Hematopoietic multipotent progenitor cell treated with erythropoietin and hydrocortisone succinate and interleukin-3 and kit ligand, for 6 days (in vitro differentiated cells): ENCODE measurements at places on chromosomes 7 and 10.

DNA sequence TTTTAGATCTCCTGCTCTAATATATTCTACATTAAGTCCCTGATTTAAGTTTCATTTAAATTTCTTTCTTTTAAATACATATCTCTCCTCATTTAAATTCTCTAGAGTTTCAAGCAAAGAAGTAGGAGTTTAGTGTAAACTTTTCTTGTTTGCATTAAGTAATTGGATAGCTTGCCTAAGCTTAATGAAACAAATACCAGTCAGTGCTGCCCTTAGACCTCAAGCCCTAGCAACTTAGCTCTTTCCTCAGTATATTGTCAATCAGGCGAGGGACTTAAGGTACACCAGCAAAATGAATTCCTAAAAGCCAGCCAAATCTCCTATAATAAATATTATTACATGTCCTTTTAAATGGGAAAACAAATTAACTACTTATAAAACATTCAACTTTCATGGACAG lies 101.5 kb downstream of the CHCHD3 start:
- DNase-seq: no peak

DNA sequence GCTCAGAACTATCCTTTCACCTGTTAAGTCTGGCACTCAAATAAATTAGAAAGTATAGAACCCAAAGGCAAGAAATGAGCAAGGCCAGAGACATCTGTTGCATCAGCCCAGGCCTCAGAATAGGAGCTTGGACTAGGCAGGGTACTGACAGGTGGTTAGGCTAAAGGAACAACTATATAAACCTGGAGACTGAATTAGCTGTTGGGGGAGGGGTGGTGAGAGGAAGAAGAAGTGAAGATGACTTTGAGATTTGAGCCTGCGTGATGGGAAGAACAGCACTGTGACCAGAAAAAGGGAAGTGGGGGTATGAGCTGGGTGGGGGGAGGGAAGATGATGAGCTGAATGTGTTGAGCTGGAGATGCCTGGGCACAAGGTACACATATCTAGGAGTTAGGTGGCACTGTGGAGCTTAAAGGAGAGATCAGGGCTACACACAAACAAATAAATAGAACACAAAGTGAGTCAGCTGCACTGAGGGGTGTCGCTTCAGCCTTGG lies 244.7 kb downstream of the PTEN start:
- DNase-seq: peak; percentile 75

GRCh38 chr7:149477494-149478443 lies 16.9 kb upstream of the ZNF777 start:
- DNase-seq: no peak

GRCh38 chr10:98489561-98490481 lies 43.1 kb upstream of the HPS1 start:
- DNase-seq: no peak

DNA sequence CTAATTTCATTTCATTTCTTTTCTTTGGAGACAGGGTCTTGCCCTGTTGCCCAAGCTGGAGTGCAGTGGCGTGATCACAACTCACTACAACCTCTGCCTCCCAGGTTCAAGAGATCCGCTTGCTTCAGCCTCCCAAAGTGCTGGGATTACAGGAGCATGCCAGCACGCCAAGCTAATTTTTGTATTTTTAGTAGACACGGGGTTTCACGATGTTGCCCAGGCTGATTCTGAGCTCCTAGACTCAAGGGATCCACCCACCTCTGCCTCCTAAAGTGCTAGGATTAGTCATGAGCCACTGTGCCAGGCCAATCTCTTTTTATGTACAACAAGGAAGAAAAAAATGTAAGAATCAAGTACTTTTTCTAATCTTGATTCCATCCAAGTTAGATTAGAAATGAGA lies 10.7 kb upstream of the KMT2E start:
- DNase-seq: peak; percentile 60

DNA sequence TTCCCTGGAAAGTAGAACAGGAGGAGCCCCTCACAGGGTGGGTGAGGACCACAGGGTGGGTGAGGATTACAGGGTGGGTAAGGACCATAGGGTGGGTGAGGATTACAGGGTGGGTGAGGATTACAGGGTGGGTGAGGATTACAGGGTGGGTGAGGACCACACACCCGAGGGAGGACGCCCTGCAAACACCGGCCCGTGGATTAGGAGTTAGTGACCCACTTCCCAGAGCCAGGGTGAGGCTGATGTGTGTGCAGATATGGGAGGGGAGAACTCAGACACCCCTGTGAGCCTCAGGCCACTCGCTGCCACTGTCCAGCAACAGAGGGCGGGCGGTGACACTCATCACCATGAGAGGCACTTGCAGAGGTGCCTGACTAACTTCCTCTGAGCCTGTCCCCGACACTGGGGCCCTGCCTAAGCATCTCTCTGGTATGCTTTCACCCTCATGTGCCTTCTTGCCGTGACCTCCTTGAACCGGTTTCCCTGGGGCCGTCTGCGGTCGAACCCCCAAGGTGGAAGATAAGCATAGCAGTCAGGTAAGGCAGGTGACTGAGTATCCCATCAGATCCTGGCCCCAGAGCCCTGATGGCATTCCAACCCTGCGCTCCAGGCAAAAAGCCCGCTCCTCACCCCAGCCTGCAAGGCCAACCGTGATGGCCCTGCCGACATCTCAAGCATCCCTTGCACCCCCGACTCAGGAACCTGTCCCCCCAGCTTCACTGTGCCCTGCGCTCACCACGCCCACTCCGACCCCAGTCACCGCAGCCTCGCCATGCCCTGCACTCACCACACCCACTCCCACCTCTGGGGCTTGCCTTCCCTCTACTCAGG lies 74.1 kb downstream of the FAM53B start:
- no peak for DNase-seq

- no peak for DNase-seq
Measured at GRCh38 chr7:158820656-158821055, 8.7 kb downstream of the ESYT2 start.

- DNase-seq: peak; percentile 97
Measured at GRCh38 chr10:124403548-124403947, 15.2 kb downstream of the OAT start.

DNA sequence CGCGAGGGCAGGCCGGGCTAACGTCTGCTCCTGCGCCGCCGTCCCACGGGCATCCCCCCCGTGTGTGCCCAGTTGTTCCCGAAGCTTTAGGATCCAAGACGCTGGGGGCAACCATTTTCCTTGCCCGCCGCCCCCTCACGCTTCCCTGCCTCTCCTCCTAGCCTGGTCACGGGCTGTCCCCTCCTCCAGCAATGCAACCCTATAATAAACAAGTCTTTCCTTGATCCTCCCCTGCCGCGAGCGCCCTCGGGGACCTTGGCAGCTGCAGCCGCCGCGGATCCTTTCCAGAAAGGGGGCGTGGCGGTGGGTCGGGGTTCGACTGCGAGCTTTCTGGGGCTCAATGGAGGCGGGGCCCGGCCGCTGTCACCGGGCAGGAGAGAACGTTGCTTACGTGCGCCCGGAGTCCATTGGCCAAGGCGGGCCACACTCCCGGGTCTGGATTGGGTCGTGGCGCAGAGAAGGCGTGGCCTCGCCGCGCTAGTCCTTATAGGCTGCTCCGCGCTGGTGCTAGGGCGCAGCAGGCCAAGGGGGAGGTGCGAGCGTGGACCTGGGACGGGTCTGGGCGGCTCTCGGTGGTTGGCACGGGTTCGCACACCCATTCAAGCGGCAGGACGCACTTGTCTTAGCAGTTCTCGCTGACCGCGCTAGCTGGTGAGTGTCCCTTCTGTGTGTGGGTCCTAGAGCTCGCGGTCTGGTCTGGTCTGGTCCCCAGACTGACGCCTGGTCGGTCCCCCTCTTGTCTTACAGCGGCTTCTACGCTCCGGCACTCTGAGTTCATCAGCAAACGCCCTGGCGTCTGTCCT lies at the start of gene DDIT4:
Gene DDIT4, plus strand, starts transcription at position 515 of the 803 bp plus-strand sequence. CDS start 293 bp downstream, outside the sequence.
- DNase-seq: peak; percentile 99

DNA sequence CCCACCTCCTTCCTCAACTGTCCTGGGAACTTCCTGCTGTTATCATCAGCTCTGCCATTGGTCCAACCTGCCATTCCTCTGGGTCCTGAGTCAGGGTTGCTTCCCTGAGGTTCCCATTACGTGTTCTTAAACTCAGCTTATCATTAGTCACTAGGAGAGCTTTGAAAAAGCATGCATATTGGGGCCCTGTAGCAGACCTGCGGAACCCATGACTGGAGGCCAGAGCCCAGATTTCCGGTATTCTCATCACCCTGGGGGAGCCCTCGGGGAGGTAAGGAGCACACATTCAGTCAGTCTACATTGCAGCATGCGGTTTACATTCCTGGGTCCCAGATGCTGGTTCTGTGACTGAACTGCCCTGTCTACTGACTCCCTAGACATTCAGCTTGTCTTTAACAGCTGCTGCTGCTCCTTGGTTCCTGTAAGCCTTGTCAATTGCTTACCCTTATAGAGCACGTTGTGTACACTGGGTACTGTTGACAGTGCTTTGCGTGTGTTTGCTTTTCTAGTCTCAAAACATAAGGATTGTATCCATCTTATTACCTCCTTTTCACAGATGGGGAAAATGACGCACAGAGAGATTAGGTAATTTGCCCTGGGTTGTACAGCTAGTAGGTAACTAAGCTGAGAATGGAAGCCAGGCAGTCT lies 12.8 kb downstream of the CDHR3 start:
- DNase-seq: no peak

- peak; percentile 51 for DNase-seq
Measured at GRCh38 chr7:43649755-43650274, 66.9 kb downstream of the STK17A start.

DNA sequence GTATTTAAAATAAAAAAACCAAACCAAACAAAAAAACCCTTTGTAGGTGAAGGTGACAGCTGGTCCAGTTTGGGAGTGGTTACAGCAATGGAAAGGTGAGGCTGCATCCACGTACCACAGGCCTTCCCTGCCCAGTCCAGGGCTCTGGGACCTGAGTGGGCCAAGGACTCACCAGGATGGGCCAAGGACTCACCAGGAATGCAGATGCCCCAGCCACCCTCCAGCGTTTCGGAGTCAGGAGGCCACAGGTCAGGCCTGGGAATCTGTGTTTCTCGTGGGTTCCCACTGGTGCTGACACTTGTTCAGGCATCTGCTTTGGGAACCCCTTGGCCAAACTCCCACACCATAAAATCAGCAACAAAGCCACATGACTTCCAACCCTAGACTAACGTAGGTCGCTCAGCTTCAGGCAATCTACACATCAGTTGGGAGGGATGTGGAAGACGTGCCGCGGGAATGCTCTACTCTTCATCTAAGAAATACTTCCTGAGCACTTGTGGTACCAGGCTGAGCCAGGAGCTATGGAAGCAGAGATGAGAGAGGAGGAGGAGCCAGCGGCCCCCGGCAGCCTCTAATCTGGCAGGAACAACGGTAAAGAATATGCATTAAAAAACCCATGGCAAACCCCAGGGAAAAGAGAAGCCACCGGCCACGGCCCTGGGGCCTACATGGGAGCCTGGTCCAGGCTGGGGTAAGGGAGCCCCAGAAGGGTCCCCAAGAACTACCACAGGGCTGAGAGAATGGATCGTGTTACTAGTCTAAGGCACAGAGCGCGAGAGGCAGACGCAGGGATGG lies 473.4 kb downstream of the PTPRN2 start:
- no peak for DNase-seq

- DNase-seq: no peak
Measured at GRCh38 chr10:2121929-2122328, 384.6 kb upstream of the ADARB2 start.

DNA sequence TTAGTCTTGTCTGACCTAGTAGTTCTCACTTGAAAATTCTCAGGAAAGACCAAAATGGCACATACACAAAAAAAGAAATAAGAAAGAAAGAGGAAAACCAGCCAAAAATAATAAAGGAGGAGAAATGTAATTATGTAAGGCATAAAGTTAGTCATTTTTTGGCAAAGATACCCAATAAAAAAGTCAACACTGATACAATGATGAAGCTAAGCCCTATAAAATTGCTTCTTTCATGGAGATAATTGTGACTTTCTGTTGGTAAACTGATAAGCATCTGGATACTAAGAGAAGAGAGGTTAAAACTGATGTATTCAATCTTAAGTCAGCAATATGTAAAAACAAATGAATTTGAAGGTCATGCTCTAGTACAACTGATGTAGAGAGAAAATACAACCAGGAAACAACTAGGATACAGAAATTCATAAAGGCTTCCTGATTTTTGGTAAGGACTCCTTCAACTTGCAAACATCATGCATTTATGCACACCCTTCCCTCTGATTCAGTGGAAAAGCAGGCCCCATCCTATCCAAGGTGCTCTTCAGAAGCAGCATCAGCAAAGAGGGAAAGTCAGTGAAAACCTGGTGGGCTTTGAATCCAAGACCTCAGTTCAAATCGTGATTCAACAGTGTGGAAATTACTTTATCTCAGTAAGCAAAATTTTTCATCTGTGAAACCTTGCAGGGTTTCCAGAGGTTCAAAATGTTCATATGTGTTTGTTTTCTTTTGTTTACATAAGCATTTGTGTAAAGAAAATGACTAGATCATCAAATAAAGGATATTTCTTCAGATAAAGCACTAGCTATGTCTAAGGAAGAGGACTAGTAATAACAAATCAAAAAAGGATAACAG lies 32.6 kb downstream of the IMMP2L start:
- no peak for DNase-seq

DNA sequence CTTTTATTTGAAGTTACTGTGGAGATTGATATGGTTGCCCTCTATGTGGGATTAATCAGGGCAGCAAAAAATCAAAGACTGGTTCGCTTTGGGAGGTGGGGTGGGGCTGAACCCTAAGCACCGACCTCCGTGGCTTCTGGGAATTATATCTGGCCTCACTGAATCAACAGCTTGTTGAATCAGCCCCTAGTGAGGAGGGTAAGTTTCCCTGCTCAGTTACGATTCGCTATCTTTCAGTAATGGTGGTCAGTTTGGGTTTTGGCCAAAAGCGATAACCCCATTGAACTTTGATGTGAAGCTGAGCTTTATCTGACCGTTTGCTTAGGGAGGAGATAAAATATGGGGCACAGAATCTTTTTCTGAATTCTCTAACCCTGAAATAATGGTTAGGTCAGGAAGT lies 16.6 kb upstream of the ARPC1A start:
- no peak for DNase-seq

DNA sequence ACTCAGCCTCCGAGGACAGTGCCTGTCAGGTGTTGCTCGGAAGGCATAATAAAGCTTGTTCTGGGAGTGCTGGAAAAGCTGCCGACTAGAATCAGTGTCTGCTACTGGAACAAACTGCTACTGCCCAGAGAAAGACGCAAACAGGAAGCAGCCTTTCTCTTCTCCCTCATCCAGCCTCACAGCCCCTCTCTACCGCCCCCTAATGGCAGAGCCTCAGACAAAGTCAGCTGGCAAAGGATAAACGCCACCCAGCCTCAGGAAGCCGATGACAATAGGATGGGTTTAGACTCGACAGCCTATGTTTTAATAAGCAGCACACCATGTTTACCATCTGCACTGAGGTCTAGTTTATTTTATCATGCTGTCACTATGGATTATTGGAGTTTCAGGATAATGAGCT lies 169.5 kb upstream of the LYZL1 start:
- DNase-seq: peak; percentile 59

DNA sequence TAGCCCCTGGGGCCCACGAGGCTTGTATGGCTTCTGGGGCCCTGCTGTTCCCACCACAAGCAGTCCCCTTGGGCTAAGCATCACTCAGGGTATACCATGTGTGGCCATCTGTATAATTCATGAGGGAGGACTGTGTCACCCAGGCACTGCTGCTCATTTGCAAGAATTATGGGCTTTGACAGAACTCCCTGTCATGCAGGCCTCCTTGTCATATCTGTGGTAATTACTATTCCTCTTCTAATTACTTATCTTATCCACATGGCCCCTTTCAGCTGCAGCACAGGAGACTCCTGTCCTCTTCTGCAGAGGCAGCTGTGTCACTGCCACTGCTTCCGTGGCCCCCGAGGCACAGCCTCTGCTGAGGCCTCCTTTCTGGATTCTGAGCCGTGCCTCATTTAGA lies 46.3 kb downstream of the LRMDA start:
- no peak for DNase-seq
